ENCODE measurements at places on chromosomes 6 and 20.

DNA sequence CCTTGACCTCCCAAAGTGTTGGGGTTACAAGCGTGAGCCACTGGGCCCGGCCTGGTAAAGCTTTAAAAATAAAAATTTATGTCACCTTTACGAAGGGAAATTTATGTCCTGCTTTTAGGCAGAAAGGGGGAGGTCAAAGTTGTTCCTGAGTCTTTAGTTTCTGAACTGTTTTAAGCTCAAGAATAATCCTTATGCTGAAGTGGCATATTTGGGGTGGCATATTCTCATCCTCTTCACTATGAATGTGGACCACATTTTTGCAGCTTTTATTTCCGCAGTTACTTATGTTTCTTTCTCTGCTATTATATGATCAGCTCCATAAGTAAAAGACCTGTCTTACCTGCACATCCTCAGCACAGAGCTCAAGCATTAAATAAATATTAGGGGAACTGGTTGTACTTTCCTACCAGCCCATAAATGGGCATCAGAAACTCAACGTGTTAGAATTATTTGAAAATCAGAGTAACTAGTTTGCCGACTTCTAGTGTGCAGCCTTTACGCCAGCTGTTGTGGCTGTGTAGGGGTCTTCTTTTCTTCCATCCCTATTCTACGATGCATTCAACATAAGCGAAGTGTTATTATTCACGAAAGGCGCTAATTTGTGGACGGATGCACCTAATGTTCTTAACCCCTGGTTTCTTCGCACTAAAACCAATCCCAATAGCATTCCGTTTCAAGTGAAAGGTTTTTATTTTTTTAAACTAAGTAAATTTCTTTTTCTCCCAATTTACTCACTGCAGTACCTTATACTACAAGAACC is 867 bp upstream of the AKAP7 start:
- no peak for DNase-seq

DNA sequence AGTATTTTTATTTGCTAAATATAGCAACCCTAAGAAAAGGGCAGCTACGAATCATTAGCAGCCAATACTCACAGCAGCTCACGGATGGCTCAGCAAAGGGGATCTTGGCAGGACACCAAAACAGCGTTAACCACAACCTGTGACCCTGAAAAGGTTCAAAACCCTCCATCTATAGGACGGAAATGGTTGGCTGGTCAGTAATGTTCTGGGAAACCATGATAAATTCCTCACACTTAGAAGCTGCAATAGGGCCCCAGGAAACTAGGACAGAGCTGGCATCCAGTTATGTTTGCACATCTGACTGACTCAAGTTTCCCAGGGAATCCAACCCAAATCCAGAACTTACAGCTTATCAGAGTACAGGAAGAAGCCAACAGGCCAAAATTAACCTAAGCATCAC is 30.9 kb upstream of the PTPRT start:
- DNase-seq, result no peak

DNA sequence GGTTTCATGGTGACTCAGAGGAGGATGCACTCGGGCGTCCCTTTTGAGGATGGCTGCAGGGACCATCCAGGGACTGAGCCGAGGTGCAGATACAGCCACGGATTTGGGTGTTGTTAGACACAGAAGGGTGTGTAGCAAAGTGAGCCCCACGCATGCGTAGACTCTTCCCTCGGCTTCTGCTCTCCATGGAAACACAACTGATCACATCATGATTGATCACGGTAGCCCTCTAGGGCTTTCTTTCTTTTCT is 606 bp upstream of the ULBP1 start:
- DNase-seq, result no peak

DNA sequence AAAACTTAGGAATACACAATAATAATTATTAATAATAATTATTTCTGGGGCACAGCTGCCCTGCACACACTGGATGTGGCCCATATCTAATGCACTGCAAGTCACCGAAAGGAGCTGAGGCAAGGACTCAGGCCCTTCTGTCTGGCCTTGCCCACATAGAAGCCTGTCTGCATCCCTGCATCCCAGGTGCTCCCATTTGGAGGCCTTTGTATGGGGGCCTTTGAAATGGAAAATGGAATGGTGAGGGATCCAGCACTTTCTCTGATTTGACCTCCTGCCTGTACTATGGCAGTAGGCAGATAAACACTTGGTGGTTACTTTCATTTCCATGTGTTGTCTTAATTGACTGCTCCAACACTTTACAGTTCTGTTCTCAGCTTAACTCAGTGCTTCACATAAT is 75.7 kb upstream of the PTCHD4 start:
- no peak for DNase-seq

DNA sequence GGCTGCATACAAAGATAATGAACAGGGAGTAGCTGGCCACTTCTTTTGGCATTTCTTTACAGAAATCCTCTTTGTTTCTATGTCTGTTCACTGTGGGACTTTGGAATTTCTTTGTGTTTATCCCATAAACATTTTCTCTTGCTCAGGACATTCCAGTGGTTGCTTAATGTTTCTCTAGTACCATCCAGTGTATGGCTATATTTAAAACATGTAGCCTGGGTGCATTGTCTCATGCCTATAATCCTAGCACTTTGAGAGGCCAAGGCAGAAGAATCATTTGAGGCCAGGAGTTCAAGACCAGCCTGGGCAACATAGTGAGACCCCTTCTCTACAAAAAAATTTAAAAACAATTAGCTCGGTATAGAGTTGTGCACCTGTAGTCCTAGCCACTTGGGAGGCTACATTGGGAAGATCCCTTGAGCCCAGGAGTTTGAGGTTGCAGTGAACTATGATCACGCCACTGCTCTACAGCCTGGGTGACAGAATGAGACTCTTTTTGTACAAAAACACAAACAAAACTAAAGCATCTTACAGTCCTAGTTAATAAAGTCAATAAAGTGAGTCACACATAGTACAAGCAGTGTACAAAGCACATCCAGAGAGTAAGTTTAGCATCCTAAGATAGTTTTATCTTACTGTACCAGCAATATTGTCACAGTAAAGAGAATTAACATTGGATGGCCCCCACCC is 63.3 kb downstream of the ZFAND3 start:
- DNase-seq, result no peak

- peak; percentile 51 for DNase-seq
Measured at GRCh38 chr6:26059941-26060340, 27.3 kb upstream of the HFE start.

DNA sequence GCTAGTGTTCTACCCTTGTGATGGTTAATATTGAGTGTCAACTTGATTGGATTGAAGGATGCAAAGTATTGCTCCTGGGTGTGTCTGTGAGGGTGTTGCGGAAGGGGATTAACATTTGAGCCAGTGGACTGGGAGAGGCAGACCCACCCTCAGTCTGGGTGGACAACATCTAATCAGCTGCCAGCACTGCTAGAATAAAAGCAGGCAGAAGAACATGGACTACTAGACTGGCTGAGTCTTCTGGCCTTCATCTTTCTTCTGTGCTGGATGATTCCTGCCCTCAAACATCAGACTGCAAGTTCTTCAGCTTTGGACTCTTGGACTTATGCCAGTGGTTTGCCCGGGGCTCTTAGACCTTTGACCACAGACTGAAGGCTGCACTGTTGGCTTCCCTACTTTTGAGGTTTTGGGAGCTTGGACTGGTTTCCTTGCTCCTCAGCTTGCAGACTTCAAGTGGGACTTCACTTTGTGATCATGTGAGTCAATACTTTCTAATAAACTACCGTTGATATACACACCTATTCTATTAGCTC is 50.1 kb downstream of the SDHAF4 start:
- DNase-seq, result no peak

GRCh38 chr6:74973591-74973990 is 232.3 kb downstream of the COL12A1 start:
- DNase-seq, result no peak

GRCh38 chr6:138987080-138987642 is 892 bp downstream of the REPS1 start:
- DNase-seq, result no peak
